Activated gamma-delta T cell (primary cell): ENCODE measurements at places on chromosomes 3 and 15.

- no peak for DNase-seq
Observed at GRCh38 chr3:150653110-150653561, 50.0 kb downstream of the SELENOT start.

DNA sequence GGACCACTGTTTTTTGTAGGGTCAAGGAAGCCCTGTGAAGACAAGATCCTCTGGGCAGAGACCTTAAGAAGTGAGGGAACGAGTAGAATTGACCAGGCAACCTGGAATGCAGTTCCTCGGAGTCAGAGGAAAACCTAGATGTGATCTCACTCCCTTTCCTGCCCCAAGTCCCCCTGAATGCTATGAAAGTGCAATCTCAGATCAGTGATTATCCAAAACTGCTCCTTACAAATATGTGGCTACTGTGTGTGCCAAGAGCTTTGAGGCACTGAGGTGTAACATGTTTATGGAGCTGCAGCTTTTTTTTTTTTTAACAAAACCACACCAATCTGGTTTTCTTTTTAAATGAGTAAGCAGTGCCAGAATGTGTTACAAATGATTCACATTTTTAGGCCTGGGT, 35.8 kb downstream of the THSD4 start:
- DNase-seq: no peak

GRCh38 chr3:126300761-126301481, 56.3 kb downstream of the KLF15 start:
- DNase-seq: no peak

GRCh38 chr3:146035366-146035765, 125.6 kb downstream of the PLOD2 start:
- no peak for DNase-seq

DNA sequence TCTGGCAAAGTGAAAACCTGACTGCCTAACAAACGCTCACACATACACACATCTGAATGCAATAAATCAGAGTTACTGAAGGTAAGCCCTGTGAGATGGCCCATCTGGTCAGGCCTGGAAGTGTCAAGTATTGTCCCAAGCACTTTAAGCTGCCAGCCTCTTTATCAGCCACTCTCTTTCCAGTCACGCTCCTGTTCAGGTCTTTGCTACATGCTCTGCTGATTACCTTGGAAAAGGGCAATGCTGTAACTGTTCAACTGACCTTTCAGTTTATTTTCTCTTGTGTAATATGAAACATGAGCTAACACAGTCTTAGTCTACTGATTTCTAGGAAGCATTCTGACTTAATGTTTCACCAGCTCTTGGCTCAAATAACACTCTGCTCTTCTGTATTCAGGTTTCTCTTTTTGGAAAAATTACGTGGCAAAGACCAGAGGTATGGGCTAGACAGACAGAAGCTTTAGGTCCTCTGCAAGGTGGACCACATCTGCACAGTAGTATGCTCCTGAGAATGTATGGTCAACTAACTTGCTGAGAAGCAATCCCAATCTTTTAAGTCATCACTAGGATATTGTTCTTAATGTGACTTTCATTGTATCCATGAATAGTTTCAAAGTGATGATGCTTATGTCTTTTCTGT, 44.5 kb downstream of the GBE1 start:
- DNase-seq: no peak

GRCh38 chr15:64464276-64465005, 4.1 kb downstream of the ZNF609 start:
- DNase-seq: no peak

GRCh38 chr3:46663591-46664135, 29.8 kb downstream of the ALS2CL start:
- no peak for DNase-seq

DNA sequence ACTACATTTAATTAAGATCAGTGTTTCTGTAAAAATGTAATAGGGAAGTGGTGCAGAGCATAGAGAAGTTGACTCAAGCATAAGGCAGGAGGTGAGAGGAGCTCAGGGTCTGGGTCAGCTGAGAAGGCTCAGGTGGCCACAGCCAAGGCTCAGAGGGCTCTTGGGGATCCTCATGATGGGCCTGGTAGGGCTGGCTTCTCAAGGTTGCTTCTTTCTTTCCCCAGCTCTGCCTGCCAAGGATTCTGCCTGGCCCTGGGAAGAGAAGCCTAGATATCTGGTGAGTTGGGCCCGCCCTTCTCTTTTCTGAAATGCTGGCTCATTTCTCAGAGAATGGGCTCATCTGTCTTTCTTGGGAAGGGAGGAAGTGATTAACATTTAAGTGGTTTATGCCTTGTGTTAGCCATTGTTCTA, 6.5 kb downstream of the ZNF589 start:
- no peak for DNase-seq

- DNase-seq: no peak
Observed at GRCh38 chr3:112382543-112383160, 49.7 kb downstream of the CD200 start.

- DNase-seq: no peak
Observed at GRCh38 chr3:175591375-175591774, 732.2 kb downstream of the NAALADL2 start.

- DNase-seq: peak; percentile 74
Observed at GRCh38 chr3:153160451-153161137, 1.4 kb upstream of the RAP2B start.

DNA sequence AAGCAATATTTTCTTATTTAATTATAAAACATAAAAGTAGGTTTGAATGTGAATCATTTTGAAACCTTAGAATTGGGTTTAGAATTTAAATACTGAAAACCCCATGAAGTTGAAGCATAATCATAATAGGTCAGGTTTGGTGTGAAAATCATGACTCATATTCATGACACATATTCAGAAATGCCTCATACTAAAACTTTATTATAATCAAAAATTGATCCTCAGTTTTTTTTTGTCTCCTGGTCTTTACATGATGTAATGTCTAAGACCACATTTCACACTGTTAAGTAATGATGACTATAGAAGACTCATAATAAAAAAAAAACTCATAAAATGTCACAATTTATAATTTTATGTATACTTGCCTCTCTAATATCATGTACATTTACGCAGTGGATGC, 190.4 kb downstream of the FOXP1 start:
- DNase-seq: no peak

DNA sequence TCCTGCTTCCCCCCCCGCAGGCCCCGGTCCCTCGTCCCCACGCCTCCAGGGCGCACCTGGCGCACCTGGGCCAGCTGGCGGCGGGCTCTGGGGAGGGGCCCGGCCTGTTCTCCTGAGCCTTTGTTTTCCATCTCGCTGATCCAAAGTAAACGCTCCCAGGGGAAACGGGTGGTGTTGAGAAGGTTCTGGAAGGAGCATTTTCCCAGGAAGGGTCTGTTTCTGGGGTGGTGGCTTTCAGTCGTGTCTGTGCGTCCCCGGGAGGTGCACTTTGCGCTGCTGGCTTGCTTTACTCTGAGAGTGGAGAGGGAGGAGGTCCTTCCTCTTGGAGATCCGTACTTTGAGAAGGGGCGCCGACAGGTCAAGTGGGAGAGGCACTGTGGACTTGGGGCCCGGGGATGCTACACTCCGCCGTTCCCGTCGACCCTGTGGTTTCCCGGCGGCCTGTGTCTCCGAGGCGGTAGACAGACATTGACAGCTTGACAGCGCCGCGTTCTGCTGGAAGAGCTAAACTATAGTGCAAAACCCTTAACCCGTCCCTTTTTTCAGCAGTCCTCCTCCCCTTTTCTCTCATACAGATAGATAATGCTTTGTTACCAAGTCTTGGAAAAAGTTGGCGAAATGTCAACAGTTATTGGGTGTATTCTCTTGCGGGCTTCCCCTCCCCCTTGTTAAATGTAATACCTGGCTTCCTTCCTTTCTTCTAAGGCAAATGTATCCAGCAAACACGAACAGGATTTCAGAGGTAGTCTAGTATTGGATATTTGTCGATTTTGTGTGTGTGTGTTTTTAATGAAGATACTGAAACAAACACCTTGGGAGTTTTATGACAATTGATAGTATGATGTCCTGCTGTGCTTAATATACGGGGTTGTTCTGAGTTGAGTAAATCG, 6.5 kb downstream of the TPM1 start:
- DNase-seq: no peak

DNA sequence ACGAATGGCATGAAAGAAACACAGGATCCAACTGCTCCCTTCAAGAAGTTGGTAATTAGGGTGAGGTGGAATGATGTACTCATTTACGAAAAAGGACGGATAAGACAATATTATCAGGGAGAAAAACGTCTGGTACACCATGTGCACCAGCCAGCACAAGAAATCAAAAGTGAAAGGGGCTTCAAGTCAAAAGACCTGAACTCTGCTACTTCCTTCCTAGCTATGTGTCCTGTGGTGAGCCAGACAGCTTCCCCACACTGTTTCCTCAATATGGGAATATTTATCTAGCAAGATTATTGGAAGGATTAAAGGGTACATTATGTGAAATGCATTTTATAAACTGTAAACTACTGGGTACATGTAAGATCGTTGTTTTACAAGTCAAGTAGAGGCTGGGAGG, 33.9 kb downstream of the RAB27A start:
- DNase-seq: no peak

GRCh38 chr3:137110392-137110996, 152.7 kb downstream of the IL20RB start:
- no peak for DNase-seq

DNA sequence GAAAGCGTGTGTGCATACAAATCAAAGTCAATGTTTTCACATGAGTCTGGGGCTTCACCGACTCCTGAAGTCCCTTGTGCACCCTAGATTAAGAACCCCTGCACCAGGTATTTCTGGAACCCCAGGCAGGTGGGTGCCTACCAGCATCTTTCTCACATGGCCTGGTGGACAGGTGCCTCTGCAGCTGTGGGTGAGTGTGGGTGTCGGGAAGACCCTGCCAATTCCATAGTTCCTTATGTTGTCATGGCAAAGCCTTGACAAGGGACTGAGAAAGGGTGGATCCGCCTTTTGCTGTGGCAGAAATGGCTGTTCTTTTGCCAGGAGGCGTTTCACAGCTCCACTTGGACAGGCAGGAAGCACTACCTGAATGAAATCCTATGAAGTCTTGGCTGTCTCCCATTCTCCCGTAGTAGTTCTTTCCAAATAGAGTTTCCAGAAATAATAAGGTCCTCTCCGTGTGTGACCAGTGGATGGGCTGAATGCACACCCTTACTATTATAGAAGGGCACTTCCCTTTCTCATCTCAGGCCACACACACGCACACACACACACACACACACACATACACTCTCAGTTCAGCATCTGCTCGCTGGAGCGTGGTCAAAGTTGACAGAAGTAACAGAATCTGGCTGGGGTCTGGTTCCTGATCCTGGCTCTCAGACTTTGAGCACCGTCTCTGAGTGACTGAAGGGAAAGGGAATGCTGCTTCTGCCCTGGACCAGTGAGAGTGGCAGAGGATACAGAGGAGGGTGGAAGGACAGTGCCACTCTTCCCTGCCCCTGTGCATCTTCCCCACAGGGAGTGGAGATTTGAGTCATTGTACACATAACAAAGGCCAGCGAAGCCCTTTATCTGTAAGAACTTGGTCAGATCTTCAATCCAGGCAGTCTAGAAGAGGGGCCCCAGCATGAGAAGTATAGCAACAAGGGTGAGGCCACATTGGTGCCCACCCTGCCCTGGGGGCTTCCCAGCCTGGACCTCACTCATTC, 38.7 kb downstream of the PDIA5 start:
- no peak for DNase-seq

DNA sequence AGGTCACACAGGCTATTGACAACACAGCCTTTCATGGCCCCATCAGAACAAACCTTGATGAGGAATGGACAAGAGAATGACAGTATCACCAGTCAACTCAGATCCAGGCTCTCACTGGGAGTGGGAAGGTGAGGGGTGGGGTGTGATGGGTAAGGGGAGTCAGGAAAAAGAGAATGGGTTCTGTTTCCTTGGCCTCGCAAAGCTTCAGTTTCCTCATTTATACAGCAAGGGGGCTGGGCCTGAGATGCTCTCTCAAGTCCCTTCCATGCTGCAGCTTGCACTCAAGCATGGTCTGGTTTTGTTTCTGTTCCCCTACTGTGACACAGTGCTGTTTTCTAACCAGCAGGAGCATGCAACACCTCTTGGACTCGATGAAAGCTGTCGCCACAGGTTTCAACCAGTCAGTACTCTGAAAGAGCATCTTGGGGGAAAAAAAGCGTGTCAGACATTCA, 65.7 kb upstream of the IL12A start:
- no peak for DNase-seq

GRCh38 chr3:115099134-115099985, 47.7 kb downstream of the ZBTB20 start:
- no peak for DNase-seq

- DNase-seq: no peak
Observed at GRCh38 chr15:40984964-40985363, 31.7 kb downstream of the CHAC1 start.

- no peak for DNase-seq
Observed at GRCh38 chr3:133901083-133901482, 5.4 kb upstream of the RAB6B start.

DNA sequence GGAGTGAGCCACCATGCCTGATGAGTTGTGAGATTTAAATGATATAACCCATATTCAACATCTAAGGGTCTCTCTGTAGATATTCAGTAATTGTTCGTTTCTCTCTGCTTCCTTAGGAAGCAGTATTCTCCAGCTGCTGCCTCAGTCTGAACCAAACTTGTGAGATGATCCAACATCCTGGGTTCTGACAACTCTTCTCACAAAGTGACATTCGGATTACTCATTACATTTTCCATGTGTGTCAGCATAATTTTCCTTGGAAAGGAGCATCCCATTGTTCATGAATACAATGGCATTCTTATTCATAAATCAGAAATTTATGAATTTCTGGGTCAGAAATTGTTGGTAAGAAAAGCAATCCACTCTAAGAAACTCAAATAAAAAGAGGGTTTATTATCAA, 15.0 kb upstream of the SEC22A start:
- DNase-seq: no peak

DNA sequence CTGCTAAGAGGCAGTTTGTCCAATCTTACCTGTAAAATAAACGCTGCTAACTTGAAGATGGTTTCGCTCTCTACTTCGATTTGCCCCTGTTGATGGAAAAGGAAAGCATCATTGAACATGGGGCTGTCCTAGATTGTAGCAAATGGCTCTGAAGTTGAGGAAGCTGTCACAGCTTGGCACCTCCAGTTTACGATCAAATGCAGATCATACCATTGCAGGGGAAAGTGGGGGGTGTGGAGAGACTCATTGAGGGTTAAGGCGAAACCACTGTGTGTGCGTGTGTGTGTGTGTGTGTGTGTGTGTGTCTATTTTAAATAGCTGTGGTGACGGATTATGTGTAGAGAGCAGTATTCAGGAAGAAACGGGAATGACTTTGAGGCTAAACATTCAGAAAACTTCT, 127.6 kb upstream of the LMOD3 start:
- no peak for DNase-seq

GRCh38 chr3:165162883-165163282, 33.3 kb downstream of the SLITRK3 start:
- DNase-seq: no peak
